ENCODE measurements at places on chromosomes 3 and 15.

DNA sequence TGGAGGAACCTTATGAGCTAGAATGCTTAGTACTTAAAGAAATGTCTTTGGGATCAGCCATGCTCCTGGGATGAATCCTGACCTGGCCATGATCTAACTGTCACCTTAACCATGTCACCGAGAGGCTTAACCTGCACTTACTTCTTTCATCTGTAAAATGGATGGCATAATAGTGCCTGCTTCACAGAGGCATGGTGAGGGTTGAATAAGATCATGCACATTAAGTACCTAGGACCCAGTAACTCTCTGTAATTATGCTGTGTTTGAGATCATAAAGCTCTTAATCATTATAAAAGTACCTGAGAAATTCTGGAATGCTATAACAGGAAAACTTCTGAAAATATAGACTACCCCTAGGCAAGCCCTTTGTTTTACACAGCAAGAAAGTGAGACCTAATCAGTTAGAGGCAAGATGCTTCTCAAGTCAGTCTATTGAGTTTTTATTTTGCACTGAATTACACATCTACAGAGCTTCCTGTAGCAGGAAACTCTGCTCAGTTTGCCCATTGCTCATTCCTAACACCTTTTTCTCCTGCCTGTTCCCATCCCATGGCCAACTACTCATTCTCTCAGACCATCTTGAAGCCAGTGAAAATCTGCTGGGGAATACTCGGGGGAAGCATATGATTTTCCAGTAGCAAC is 1015.5 kb upstream of the CFAP20DC start:
- no peak for DNase-seq

GRCh38 chr3:56822501-56822900 is 20.8 kb upstream of the ARHGEF3 start:
- no peak for DNase-seq

- DNase-seq, result no peak
Measured at GRCh38 chr3:131917006-131917405, 117.8 kb downstream of the CPNE4 start.

DNA sequence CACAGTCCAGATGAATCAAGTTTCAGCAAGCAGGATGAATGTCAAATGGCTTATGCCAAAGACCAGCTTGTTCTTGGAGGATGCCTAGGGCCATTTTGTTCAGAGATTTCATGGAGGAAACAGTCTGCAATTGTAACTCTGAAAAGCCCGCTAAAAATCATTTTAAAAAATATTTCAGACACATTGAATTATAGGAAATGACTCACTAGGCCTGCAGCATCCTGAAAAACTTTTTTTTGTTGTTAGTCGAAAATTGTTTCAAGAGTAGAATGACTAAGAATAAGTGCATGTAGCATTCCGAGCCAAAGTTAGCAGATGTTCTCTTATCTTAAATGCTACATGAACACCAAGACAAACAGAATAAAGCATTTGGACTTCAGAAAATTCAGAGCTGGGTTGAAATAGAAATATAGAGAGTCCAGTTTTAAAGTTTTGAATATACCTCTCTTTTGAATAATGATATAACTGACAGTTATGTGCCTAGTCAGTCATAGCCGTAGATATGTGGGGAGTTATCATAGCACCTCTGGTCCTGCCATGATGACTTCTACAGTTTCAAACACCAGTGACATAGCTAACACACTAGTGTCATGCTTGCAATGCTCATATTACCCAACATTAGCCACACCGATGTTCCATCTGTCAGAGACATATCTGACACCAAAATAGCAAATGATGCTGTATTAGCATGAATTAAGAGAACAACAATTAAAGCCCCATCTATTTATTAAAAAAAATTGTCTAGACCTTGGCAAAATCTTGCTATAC is 1462.8 kb upstream of the GBE1 start:
- no peak for DNase-seq

DNA sequence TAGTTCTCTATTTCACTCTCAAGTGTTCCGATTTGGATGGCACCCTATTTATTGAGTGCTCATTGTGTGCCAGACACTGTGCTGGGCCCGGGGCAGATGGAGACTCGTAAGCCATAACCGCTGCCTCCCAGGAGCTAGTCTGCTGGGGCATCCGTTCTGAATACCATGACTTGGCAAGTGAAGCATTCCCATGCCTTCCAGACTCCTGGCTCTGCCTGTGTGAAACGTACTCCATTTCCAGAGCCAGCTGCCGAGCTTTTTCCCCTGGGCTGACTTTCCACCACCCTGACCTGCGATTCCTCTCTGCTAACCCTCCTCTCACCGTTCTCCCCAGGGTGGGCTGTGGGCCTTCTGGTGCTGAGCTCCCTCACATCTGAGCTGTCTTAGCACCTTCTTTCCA is 303.1 kb upstream of the CTDSPL start:
- DNase-seq, result no peak

GRCh38 chr15:78035321-78035751 is 42.2 kb downstream of the TBC1D2B start:
- no peak for DNase-seq

- no peak for DNase-seq
Measured at GRCh38 chr3:73787620-73788019, 162.9 kb upstream of the PDZRN3 start.

DNA sequence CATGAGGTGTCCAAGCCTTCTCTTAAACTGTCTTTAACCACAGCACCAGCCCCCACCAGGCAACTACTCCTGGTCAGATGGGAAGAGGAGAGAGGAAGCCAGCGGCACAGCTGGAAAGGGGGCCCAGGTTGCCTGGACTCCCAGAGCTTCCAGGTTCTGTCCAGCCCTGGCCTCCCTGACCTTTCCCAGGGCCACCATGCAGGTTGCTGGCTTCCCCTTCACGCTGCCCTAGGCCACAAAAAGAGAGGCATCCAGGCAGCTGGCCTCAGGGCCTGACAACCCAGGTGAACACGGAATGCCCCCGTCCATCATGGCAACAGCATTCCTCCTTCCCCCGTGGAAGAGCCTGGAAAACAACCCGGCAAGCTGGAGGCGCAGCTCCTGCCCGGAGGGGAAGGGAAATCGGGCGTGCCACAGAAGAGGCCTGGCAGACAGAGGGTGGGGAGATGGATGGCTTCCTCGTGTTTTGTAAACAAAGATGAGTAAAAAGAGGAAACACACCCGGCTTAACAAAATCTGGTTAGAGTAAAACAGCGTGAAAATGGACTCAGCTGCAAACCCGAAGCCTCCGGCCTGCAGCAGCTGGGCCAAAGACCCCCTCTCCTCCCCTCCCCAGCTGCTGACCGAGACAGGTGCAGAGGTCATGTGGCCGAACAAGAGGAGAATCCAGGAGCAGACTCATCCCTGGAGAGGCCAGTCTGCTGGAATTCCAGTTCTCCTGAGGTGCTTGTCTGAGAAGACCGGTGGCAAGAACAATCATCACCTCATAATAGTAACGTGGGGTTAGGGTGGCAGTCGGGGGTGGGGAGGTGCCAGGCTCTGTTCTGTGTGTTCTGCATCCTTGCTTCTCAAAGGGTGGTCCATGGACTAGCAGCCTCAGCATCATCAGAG is 15.5 kb downstream of the BMF start:
- no peak for DNase-seq

- DNase-seq, result no peak
Measured at GRCh38 chr15:98845138-98845884, 162.3 kb downstream of the PGPEP1L start.

GRCh38 chr3:9280451-9281219 is 31.2 kb upstream of the SRGAP3 start:
- DNase-seq, result no peak

DNA sequence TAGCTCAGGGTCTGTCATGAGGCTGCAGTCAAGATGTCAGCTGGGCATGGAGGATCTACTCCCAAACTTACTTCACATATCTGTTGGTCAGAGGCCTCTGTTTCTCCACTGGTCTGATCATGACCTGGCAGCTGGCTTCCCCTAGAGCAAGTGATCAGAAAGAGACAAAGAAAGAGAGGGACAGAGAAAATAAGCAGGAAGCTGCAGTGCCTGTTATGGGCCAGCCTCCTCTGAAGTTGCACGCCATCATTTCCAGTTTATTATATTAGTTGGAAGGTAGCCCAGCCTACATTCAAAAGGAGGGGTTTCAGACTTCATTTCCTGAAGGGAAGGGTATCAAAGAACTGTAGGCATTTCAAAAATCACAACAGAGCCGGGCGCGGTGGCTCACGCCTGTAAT is 5.0 kb upstream of the RPP25 start:
- no peak for DNase-seq

- DNase-seq, result peak; percentile 51
Measured at GRCh38 chr15:91099995-91100813, at the start of gene SV2B. TSS of gene SV2B (plus strand) at chr15:91100257. CDS start at chr15:91226264, 126,007 bp downstream.

GRCh38 chr3:39401983-39402382 is 4.5 kb upstream of the RPSA start:
- no peak for DNase-seq

DNA sequence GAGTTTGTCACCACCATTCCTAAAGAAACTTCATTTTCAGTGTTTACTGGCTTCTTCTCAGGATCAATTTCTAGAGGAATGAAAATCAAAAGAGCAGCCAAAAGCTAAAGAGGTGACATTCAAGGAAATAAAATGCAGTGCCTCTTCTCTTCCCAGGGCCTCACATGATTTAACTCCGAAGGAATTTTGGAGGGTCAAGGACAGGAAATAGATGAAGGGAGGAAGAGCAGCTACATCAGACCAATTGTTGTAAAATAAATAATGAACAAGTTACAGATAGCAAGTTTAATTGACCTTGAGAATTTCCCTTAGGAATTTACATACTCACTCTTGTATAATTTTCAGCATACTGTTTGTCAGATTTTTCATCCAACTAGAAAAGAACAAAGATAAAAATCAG is 78.1 kb downstream of the LRRFIP2 start:
- DNase-seq, result no peak

GRCh38 chr3:154018100-154018696 is 103.0 kb upstream of the ARHGEF26 start:
- peak; percentile 53 for DNase-seq

- DNase-seq, result no peak
Measured at GRCh38 chr15:67715170-67715569, 110.1 kb upstream of the SKOR1 start.

- no peak for DNase-seq
Measured at GRCh38 chr3:14876921-14877333, 58.2 kb downstream of the FGD5 start.

- no peak for DNase-seq
Measured at GRCh38 chr3:30098243-30098642, 508.2 kb upstream of the TGFBR2 start.

DNA sequence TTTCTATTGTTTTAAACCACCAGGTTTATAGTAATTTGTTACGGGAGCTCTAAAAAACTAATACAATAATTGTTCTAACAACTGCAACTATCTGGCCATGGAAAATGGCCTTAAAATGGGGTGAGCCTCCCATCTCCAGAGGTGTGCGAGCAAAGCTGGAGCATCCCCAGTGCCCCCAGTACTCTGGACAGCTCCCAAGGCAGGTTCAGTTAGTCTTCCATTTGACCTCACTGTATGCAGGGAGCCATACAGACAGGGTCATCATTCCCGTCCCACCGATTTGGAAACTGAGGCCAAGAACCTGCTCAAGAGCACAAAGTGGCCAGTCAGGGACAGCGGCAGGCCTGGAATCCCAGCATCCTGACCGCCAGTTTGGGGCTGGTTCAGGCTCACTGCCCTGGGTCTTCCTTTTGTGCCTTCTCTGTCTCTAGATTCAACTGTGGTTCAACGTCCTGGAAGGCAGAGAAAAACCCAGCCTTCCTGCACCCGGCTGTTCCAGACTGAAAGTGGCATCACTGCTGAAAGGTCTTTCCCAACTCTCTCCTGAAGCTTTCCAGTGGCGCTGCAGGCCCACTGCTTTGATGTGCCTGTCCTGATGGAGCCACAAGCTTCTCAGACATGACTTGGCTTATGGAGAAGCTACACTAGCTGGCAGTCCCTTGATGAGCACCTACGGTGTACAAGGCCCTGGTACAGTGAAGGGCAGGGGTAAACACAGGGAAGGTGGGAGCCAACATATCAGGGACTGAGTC is 76.6 kb upstream of the LINGO1 start:
- DNase-seq, result peak; percentile 15

DNA sequence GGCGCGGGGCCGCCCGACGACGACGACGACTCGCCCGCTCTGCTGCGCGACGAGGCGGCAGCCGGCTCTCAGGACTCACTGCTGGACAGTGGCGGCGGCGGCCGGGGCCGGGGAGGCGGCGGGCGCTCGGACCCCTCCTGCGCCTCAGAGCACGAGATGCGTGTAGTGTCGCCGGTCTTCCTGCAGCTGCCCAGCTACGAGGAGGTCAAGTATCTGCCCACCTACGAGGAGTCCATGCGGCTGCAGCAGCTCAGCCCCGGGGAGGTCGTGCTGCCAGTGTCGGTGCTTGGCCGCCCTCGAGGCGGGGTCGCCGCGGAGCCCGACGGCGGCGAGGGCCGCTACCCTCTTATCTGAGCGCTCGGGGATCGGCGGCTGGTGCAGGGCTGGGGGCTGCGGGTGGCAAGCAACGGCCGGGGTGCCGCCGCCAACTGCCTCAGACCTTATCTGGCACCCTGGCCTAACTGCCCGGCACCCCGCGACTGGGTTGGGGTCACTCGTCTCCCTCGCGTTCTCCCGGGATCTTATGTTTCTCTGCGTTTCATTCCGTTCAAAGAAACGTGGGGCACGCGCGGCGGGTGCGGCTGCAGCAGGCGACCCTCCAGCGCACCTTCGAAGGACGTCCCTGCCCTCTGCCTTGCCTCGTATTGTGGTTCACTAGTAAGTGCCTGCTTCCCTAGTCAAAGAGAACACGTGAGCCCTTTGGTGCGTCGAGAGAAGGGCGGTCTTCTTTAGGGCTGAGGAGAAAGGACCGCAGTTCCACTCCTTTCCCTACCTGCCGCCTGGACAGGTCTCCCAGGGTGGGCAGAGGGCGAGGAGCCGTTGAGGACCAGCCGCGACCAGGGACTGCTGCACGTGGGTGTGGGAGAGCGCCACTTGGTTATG is 1.0 kb downstream of the C3orf80 start:
- DNase-seq, result no peak

DNA sequence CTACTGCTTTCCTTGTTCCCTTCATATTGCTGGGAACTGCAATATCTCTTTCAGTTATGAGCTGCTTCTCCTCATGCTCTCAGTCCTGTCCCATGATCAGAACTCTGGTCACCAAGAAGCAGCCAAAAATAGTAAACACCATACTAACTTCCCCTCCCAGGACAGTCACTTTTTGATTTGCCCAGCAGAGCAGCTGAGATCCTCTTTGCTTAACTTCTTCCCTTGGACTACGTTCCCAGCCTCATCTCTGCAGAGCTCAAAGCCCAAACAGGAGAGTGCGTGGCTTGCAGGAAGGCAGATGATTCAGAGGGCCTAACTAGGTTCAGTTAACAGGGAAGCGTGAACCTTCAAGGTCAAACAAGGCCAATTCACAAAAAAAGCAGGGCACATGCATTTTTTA is 153.2 kb downstream of the CTNNB1 start:
- DNase-seq, result no peak

GRCh38 chr15:42772144-42772543 is 35.2 kb upstream of the CDAN1 start:
- no peak for DNase-seq

GRCh38 chr3:180804916-180805315 is 107.6 kb upstream of the FXR1 start:
- no peak for DNase-seq

GRCh38 chr3:51715231-51715976 is 8.5 kb downstream of the GRM2 start:
- DNase-seq, result peak; percentile 70

- no peak for DNase-seq
Measured at GRCh38 chr3:152779653-152780052, 55.3 kb upstream of the P2RY1 start.

- no peak for DNase-seq
Measured at GRCh38 chr15:90192961-90193786, 8.0 kb upstream of the SEMA4B start.

Measured in RPMI8226 (cell line).